Glutamatergic neuron (in vitro differentiated cells): ENCODE measurements at places on chromosomes 16 and 17. TPM values are rescaled to one million over a fixed set of nuclear protein-coding genes. Genes with fewer than 3 reads are reported as not detected.

- DNase-seq, result no peak
Observed at GRCh38 chr16:82203198-82203597, 33.2 kb upstream of the MPHOSPH6 start.

DNA sequence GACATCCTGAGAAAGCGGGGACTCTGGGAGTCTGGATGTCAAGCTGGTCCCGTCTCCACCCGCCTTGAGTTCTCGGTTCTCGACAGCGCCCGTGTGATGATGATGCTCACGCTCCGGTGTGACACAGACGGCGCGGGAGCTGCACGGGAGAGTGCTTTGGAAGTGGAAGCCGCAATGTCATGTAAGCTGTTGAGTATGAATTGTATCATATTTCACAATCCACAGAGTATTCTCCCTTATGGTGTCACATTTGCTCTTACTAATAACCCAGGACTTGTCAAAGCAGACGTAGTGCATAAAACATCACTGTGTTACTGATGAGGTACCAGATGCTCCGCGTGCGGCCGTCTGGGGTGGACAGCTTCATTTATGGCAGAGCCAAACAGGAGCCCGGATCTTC is 217.5 kb upstream of the CHMP6 start:
- no peak for DNase-seq

- no peak for DNase-seq
Observed at GRCh38 chr16:74862743-74863244, 88.2 kb upstream of the FA2H start.

MYH8 gene
- total RNA-seq, result 0.96 TPM

TNFRSF17 gene
- total RNA-seq, result not detected
